ENCODE measurements at places on chromosomes 3 and 15. TPM values are rescaled to one million over a fixed set of nuclear protein-coding genes. Genes with fewer than 3 reads are reported as not detected.

SH3GL3 gene
- total RNA-seq: 2.1 TPM

GRCh38 chr3:25820366-25820765 lies 30.5 kb downstream of the OXSM start:
- peak; percentile 90 for DNase-seq

DNA sequence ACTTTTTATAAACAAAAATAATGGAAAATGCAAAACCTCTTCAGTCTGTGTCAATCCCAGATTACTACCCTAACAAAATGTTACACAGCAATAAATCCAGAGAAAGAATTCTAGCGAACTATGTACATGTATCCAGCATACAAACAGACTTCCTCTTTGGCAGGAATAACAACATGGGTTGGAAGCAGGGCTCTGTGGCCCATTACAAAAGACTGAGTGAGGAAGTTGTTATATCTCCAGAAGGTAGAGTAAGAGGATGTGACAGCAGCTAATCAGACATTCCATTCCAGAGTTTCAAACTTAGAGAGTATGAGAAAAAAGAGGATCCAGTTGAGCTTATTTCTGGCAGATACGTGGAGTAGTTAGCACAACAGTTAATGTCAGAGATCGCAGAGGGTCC lies 294.0 kb upstream of the PLSCR5 start:
- no peak for DNase-seq

DNA sequence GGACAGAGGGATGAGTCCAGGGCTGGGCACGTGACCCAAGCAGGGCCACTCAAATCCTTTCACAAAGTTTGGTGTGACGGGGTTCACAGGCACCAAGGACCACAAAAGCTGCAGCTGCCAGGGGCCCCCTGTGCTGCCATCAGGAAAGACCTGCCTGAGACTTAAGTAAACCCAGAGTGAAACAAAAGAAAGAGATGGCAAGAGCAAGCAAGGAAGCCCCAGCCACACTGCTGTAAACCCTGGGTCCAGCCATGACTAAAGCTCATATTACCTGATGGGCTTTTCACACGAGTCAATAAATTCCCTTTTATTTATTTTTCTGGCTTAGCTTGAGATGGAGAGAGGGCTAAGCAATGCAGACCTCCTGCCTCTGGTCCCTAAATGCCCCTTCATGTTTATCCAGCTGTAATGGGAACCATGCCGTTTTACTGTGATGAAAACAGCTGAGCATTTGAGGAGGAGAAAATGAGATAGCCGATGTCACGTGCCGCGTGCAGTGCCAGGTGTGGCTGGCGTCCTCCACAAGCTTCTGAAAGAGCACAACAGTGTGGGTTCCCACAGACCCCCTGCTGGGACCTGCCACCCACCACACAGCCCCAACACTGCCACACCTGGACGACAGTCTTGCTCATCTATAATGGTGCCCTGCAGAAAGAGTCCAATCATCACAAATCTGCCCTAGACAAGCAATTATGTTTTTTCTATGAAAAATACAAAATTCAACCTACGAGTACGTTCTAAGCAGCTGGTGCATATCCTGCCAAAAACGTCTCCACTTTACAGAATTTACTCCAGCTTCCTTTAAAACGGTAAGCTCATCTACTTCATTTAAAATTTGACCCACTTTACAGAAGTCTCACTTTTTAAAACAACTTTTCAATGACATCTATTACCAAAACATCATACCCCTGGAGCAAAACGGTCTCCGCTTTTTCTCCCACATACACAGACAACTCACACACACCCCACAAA lies 34.2 kb downstream of the ADAMTS17 start:
- no peak for DNase-seq

DNA sequence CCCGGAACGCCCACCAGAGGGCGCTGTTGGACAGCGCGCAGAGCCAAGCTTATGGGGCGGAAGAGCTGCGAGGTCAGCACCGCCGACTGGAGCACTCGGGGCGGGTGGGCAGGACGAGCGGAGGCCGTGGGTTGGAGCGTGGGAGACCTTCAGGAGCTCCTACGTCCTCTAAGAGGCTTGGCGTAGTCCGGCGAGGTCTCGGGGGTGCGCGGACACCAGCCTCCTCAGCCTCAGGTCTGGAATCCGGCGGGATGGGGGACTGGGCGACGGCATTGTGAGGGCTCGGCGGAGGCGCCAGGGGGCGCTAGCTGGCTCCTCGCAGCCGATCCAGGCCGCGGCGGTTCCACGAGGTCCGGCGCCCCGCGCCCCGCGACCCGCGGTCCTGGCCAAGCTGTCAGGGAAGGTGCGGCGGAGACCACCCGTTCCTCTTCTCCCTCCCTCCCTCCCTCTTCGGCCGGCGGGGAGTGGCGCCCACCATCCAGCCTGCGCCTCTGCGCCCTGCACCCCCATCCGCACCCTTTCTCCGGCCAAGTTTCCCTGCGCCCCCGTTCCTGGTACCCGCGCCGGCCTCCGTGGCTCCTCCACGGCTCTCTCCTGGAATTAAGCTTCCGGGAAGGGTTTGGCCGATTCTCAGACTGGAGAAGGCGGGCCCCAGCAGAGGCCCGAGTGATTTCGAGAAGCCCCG lies 24.3 kb upstream of the POLG start:
- DNase-seq: peak; percentile 72

DNA sequence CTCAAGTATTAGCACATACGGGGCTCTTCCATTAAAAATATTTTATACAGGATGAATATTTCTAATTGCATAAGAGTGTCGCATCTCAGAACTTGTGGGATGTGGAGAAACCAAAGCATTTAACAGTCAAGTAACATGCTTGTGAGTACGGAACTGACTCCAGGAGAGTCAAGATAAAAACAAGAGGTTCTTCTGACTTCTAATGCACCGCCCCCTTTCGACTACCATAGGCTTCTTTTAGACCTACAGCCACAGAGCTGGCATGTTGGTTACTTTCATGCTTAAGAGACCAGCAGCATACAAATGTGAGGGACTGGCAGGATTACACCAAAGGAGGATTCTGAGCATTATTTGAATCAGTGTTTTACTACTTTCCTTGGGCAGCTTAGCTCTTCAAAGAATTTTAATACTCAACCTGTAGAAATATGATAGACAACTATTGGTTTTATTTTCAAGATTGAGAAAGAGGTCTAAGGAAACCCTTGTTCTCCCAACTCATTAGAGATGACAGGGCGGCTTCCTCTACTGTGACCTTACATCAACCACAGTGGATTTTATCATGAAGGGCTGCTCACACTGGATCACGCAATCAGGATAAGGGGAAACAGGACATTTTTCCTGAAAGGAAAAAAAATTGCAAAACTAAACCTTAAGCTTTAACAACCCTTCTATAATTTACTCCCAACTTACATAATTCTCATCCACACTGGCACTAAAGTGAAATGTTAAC lies 14.0 kb downstream of the ETV5 start:
- DNase-seq: no peak

All from fibroblast of the aortic adventitia (primary cell).